ENCODE measurements at places on chromosomes 2 and 18.

GRCh38 chr2:149080971-149081370, 42.5 kb downstream of the LYPD6B start:
- no peak for DNase-seq

DNA sequence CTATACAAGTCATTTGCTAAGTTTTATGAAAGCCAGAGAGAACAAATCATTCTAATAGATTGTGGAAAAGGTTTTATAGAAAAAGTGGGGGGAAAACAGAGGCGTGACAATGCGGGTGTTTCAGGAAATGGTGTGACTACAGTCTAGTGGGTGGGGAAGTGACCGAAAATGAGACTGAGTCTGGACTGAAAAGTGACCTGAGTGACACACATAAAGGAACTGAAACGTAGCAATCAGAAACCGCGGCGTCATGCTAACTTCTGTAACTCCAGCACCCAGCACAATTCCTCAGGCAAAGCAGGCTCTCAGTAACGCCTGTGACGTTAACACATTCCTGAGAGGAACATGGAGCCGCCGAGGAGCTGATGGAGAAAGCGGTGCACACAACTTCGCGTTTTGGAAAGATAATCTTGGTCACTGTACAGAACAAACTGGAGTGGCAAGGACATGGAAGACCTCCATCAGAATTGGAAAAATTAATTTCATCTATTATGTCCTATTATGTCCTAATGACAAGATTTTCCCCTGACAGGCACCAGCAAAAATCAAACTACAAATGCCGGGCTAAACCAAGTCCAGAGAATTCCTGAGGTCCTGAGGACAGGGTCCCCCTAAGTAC, 1.4 kb upstream of the CD226 start:
- no peak for DNase-seq

GRCh38 chr2:88760819-88761598, 69.5 kb downstream of the RPIA start:
- no peak for DNase-seq

GRCh38 chr18:24010673-24011072, 3.9 kb upstream of the TTC39C start:
- DNase-seq = no peak

- no peak for DNase-seq
Observed at GRCh38 chr2:4381773-4382172, 678.4 kb downstream of the DCDC2C start.

DNA sequence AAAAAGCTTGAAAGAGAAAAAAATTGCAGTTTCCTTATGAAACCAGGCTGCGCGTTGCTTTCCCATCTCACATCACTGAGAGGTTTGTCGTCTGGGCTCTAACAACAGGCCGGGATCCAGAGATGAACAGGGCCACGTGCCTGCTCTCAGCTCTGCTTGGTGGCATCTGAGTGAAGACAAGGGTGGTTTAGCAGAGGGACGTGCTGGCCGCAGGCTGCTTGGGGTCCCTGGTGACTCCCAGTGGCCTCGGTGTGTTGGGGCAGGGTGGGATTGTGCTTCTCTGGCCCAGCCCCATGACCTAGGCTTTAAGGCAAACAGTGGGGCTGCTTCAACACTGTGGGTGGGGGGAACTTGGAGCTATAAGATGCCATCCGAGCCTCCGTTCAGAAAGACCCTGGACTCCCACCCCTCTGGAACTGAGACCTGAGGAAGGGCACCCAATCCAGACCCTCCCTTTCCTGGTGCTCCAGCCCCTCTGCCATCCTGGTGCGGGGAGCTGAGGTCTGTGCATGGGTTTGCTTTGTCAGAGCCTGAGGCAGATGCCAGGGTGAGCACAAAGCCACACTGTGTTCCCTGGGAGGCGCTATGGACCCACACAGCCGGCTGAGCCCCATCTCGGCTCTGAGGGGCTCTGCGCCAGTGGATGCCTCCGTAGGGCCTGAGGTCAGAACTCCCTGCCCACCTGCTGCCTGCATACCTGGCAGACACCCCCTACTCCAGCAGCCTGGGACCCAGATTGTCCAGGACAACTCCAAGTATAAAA, 18.4 kb upstream of the HPCAL1 start:
- DNase-seq = peak; percentile 86

DNA sequence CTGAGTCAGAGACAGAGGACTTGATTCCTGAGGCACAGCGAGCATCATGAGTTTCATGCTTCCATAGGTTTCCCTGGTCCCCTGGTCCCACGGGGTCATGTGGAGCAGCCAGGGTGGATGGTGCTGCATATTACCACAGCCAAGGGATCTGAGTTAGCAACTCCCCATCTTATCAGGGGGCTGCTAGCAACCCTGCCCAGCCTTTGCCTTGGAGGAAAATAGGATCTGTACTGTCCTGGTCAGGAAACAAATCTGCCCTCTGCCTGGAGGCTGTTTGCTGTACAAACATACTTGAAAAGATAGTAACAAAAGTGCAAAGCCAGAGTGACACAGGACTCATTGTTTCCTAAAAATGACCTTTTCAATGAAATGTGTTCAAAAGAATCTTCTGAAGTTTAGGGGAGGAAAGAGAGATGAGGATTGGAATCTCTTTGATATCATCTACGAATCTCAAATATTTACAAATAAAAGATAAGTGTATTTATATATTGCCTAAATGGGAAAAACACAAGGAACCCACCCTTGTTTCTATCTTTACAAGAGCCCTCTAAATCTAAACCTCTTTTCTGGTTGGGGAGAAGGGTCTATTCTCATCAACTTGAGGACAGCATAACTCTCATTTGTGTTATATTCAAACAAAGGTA, 194.8 kb downstream of the CD226 start:
- no peak for DNase-seq

GRCh38 chr2:239241431-239241960, 159.3 kb downstream of the HDAC4 start:
- no peak for DNase-seq

All from substantia nigra (tissue), 51 donors.